CD4-positive, alpha-beta T cell treated with Interferon alpha-2 for 1 hour (primary cell): ENCODE measurements at places on chromosomes 7 and 10.
A peak's percentile ranks its signal among the peaks of the same experiment; 100 is the strongest.

DNA sequence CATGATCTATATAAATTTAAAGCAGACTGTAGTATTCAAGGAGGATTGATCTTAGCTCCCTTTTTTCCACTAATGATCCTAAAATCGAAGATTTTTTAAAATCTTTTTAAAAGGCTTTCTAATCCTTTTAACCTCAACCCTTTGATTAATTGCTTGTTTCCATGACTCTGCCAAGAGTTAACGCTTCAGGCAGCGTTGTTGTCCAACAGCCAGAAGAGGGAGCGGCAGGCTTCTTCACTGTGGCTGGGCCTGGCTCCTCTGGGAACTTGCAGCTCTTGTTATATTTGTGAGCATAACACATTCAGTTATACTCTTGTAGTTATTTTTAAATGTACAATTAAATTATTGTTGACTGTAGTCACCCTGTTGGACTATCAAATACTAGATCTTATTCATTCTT is 26.3 kb downstream of the CRCP start:
- DNase-seq, result no peak

DNA sequence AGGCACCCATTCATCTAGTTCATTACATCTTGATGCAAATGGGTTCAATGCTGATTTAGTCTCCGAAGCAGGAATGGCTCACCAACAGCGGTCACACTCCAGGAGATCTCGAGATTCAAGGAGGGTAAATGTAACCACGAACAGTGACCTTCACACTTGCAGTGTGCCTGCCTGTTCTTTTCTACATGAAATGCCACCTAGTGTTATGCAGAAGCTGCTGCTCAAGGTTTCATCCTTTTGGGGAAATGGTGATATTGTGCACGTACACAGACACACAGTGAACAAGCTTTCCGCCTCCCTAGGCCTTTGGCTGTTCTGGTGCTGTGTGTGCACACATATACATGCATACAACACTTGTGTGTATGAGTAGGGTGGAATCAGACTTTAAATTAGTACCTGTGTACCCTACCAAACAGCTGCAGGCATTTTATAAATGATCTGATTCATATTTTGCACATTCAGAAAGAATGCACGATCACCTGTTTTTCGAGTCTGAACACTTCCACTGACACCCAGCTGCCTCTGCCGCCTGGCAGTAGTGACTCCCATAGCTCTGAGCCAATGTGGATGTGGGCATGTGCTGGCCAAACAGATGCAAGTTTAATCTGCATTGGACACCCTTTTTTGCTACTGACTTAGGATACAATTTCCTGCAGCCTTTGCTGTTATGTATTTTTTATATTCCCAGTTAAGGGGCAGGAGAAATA is 100.5 kb downstream of the TACC2 start:
- DNase-seq, result no peak

DNA sequence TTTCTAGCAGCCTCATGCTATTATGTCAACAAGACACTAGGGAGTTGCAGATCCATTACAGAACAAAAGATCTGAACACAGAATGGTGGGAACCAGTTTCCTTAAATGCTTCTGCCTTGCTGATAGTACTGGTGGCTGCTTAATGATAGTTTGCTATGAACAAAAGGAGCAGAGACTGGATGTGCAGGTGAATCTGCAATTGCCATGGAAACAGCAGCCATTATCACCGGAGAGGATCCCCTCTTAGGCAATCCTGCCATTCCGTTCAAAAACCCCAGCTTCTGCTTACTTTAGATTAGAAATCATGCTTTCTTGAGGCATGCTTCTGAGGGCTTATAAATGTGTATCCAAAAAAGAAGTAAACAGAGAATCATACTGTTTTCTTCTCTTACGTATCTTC is 80.0 kb upstream of the PRKAR2B start:
- DNase-seq, result no peak

- peak; percentile 25 for DNase-seq
Measured at GRCh38 chr7:36207451-36208291, 54.6 kb downstream of the EEPD1 start.

DNA sequence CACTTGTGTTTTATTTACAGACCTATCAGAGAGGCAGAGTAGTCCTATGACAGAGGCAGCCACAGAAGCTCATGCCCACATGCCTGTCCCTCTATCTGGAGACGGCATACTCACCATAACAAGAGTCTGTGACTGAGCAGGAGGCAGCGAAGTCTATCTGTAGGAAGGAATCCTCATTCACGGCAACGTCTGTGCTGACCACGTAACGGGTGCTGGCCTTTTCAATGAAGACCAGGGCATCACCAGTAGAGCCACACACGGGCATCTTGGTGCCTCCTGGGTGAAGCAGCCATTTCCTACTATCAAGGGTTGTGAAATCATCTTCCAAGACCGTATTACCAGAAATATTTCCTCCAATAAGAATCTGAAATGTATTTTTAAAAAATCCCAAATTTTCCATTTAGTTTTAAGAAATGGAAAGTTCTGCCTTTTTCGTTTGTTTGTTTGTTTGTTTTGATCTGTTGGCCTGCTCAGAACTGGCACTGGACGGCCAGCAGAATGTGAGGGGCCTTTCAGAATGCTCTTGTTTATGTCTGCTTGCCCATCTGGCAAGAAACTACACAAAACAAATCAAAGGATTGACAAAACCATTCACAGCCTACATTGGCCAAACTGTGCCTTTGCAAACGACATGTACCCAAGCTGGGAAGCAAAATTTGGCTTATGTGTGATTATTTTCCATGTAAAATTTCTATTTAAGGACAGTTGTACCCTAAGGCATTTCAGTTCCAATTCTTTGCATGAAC is 93.1 kb upstream of the SLC26A5 start:
- DNase-seq, result no peak

DNA sequence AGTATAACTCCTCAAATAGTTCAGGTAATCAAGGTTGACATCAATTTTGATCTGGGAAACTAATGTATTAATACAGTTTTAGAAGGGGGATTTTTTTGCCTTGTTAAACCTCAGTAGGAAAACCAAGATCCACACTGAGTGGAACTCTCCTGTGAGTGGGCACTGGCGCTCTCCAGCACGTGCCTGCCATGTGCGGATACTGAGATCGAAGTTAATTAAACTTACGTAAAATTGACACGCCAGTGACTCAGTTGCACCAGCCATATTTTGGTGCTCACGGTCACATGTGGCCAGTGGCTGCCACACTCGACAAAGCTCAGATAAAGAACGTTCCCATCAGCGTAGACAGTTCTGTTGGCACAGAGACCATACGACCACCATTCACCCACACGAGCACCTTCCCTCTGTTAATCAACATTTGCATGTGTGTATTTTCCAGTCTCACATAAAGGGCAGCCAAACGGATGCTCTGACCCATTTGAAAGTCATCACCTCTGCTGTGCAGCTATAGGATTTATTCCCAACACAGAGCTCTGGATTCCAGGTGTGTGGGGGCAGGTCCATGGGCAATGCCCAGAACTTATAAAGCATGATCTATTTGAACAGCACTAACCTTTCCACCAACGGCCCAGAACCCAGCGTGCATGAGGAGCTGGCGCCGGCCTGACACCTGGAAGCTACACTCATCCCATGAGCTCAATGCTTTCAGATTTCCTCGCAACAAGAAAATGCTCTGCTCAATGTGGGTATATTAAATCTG is 77.7 kb downstream of the VIPR2 start:
- DNase-seq, result no peak

- DNase-seq, result no peak
Measured at GRCh38 chr7:51346126-51346525, 29.5 kb upstream of the COBL start.

GRCh38 chr7:153193144-153193595 is 433.6 kb downstream of the ACTR3B start:
- DNase-seq, result no peak

DNA sequence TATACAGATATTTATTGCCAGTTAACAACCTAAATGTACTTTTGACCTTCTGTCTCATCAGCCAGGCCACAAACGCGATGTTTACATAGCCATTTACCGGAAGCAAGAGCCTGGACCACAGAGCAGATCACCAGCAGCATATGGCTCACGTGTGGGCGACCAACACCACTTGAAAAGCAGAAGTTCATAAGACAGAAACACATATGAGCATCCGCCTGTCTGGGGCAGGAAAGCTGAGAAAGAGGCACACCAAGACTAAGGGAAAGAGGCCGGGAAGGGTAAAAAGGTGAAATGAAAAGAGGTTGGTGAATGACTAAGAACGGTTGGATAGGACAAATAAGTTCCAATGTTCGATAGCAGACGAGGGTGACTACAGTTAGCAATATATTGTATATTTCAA is 1.3 kb downstream of the ABCB1 start:
- DNase-seq, result peak; percentile 72

GRCh38 chr7:44396931-44397545 is 71.6 kb upstream of the CAMK2B start:
- no peak for DNase-seq

- DNase-seq, result no peak
Measured at GRCh38 chr10:117597216-117597615, 54.7 kb downstream of the EMX2 start.

- DNase-seq, result no peak
Measured at GRCh38 chr10:31437959-31438358, 118.9 kb downstream of the ZEB1 start.

- DNase-seq, result peak; percentile 22
Measured at GRCh38 chr7:55254596-55255495, 110.3 kb upstream of the LANCL2 start.

GRCh38 chr10:116255886-116256751 is 16.9 kb downstream of the GFRA1 start:
- no peak for DNase-seq

- DNase-seq, result no peak
Measured at GRCh38 chr7:41979834-41980307, 257.1 kb downstream of the GLI3 start.

GRCh38 chr7:52472006-52472620 is 563.3 kb upstream of the POM121L12 start:
- no peak for DNase-seq

- DNase-seq, result no peak
Measured at GRCh38 chr7:151775547-151776443, 101.1 kb downstream of the PRKAG2 start.

DNA sequence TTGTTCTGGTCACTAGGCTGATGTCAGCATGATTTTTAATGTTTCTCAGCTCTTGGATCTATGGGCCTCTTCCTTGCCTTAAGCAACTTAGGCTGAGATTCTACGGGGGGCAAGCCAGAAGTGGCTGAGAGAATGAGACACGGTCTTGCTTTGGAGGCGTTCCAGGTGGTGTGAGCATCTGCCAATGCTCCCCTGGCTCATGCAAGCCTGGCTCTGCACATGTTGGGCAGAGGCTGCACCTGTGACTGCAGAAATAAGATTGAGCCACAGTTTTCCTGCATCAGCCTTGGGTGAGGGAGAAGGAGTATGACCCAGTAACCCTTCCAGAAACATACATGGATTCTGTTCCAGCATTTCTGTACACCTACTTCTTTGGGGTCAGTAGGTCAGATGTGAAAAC is 41.9 kb downstream of the C10orf120 start:
- DNase-seq, result no peak

GRCh38 chr7:13989126-13989948 is at the start of gene ETV1:
TSS of gene ETV1 (minus strand) at chr7:13989666. CDS start at chr7:13989052, 614 bp downstream.
- peak; percentile 19 for DNase-seq

- DNase-seq, result no peak
Measured at GRCh38 chr7:151006590-151007300, 15.9 kb downstream of the NOS3 start.

- DNase-seq, result no peak
Measured at GRCh38 chr10:119655566-119656001, 4.4 kb downstream of the BAG3 start.
